T-helper 9 cell (primary cell): ENCODE measurements at places on chromosomes 12 and 14.

- peak; percentile 18 for DNase-seq
Measured at GRCh38 chr12:22333713-22334409, 646 bp downstream of the ST8SIA1 start.

DNA sequence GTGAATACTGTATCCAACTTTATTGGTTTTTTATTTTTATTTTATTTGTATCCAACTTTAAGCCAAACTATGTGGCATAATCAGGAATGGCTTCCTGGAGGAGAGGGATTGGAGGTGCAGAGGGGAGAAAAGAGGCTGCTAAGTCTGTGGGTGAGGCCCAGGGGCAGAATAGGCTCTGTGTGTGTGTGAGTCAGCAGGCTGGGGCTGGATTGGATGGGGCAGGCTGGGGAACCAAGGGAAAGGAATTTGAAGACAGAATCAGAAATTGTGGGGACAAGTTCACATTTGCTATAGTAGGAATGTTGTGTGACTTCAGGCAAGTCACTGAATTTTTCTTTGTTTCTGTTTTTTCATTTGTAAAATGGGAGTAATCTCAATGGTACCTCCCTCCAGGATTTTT, 12.8 kb upstream of the RILPL1 start:
- no peak for DNase-seq

GRCh38 chr12:47032644-47033043, 46.8 kb upstream of the PCED1B start:
- DNase-seq: no peak

DNA sequence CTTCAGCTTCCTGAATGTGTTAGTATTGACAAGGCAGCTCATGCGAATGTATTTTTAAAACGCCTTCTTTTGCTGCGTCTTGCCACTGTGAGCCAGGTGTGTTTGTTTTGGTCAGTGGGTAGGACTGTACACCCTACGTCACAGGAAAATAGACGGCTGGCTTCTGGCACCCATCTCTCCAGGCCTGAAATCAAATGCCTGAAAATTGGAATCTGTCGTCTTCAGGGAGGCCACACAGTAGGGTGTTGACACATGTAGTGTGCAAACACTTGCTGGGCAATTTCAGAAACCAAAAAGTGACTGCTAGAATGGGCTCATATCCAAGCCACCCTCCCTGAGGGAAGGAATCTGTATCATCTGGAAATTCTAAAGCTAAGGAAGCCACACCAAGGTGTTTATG, 209.3 kb downstream of the TTC8 start:
- no peak for DNase-seq

GRCh38 chr12:685388-685787, 22.1 kb upstream of the NINJ2 start:
- peak; percentile 72 for DNase-seq

DNA sequence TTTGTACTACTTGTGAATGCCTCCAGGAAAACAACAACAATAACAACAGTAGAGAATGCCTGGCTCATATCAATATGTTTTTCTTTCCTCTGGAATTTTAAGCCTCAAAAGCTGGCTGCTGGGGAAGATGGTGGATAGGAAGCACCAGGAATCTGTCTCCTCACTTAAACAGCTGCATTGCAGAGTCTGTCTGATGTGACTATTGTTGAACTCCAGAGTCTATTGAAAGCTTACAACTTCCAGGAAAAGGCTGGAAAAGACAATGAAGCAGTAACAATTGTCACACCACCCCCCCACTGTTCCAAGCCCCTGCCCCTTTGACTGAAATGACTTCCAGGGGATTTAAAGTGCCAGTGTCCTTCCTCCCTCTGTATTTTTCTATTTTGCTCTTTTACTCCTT, 309.7 kb downstream of the BMP4 start:
- DNase-seq: no peak

GRCh38 chr12:47321436-47321835, 241.7 kb upstream of the AMIGO2 start:
- no peak for DNase-seq

GRCh38 chr12:80257920-80258319, 158.6 kb downstream of the OTOGL start:
- DNase-seq: no peak

- no peak for DNase-seq
Measured at GRCh38 chr12:71654200-71654599, 9.4 kb downstream of the ZFC3H1 start.

DNA sequence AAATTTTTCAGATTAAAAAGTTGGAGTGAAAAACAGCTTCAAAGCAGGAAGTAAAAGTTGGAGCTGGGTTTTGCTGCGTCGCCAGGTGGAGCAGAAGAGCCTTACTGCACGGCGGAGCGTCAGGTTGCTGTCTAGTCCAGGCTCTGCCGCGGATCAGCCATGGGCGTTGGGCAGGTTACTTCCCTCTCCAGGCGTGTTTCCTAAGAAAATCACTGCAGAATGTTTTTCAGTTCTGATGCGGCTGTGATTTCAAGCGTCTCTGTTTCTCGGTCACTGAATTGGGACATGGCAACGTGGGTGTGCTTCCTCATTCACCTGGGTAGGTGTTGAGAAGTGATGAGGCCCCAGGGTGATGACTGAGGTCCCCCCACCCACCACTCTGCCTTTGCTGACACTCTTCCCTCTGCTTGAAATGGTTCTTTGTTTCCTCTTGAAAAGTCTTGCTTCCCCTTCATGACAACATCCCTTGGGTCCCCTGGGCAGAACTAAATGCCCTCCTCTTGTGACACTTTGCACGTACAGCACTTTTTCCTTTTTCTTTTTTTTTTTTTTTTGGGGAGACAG, 7.6 kb downstream of the EVL start:
- peak; percentile 56 for DNase-seq

DNA sequence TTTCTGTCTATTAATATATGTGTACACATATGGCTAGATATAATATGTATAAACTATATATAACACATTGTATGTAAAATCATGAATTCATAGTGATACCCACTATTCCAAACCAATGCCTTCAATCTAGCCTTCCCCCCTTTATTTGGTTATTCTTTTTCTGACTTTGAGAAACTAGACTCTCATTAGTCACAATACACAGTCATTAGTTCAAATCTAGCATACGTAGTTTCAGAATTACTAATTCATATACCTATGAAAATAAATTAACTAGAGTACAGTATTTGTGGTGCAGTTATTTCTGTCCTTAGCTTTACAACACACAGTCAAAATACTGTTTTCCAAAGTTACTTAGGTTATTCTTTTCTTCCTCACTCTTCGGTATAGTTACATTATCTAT, 268.2 kb downstream of the DPF3 start:
- DNase-seq: no peak

- no peak for DNase-seq
Measured at GRCh38 chr14:34425095-34425851, 36.8 kb downstream of the SPTSSA start.

GRCh38 chr14:96085369-96085768, 46.2 kb downstream of the C14orf132 start:
- DNase-seq: no peak

DNA sequence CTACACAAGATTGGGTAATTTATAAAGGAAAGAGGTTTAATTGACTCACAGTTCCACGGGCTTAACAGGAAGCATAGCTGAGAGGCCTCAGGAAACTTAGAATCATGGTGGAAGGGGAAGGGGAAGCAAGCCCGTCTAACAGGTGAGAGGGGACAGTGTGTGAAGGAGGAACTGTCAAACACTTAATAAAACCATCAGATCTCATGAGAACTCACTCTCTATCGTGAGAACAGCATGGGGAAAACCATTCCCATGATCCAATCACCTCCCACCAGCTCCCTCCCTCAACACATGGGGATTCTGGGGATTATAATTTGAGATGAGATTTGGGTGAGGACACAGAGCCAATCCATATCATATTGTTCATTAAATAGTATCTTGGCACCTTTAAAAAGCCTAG, 56.1 kb downstream of the EPS8 start:
- DNase-seq: no peak

- DNase-seq: no peak
Measured at GRCh38 chr14:96038920-96039632, at the start of gene C14orf132. C14orf132 (plus strand) TSS chr14:96039362; CDS start chr14:96039501, 139 bp downstream.

GRCh38 chr12:130673036-130673705, 42.9 kb downstream of the RIMBP2 start:
- DNase-seq: no peak

DNA sequence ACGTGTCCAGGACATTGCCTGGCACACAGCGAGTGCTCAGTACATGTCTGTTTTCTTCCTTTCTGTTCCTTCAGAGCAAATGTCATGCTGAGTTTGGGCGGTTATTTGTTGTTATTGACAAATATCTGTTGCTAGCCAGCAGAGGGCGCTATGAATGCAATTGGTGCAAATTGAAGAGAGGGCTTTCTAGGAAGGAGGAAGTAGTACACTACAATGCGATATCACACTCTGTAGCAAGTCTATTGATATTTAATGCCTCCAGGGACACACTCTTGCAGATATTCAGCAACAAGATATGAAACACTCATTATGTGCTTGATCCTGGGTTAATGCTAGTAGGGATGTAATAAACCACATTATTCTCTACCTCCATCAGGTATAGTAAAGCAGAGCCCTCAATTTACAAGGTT, 267.3 kb upstream of the SRRM4 start:
- no peak for DNase-seq

- DNase-seq: no peak
Measured at GRCh38 chr12:108302403-108303311, 36.5 kb downstream of the CMKLR1 start.

- DNase-seq: no peak
Measured at GRCh38 chr14:55084401-55085059, 33.1 kb downstream of the MAPK1IP1L start.

GRCh38 chr14:82811246-82811645, 1277.6 kb upstream of the SEL1L start:
- no peak for DNase-seq

DNA sequence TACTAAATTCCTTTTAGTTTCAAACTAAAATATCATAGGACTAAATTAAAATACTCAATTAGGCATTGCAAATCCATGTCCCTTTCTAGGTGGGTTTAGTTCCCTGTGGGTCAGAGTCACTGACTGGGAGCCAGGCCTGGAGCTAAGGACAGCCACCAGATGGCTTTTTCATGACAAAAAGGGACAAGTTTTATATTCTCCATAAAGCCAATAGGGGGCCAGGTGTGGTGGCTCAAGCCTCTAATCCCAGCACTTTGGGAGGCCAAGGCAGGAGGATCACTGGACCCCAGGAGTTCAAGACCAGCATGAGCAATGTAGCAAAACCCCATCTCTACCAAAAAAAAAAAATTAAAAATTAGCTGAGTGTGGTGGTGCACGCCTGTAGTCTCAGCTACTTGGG, 35.4 kb upstream of the EIF5 start:
- DNase-seq: no peak

DNA sequence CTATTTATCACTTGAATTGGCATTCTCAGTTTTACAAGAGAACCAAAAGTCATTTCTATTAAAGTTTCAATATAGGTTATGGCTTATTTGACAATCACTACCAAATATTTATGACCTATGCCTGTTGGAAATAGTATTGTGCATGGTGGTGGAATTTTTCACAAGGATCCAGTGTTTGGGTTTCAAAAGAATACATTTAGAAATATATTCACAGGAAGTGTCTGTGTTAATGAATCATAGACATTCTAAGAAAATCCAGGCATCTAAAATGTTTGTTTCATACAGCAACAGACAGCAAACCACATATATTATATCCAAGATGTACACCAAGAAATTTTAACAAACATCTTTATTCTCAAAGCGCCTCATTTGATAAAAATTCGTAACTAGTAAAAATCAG, 92.7 kb downstream of the MED13L start:
- DNase-seq: no peak

DNA sequence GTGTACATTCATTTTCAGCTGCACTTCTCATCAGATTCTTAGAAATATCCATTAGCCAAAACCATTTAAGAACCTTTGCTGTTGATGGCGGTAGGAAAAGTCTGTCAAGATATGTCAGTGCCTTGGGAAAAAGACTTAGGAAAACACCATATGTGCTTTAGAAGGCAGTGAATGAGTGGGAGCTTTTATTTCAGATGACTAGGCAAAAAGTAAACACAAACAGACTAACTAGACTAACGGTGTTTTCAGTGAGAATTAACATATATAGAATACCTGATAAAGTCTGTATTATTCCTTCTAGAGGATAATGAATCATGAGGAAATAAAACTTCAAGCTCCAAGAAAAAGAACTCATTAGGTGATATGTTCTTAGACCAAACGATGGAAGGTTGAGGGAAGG, 418.9 kb downstream of the NAV3 start:
- DNase-seq: no peak

DNA sequence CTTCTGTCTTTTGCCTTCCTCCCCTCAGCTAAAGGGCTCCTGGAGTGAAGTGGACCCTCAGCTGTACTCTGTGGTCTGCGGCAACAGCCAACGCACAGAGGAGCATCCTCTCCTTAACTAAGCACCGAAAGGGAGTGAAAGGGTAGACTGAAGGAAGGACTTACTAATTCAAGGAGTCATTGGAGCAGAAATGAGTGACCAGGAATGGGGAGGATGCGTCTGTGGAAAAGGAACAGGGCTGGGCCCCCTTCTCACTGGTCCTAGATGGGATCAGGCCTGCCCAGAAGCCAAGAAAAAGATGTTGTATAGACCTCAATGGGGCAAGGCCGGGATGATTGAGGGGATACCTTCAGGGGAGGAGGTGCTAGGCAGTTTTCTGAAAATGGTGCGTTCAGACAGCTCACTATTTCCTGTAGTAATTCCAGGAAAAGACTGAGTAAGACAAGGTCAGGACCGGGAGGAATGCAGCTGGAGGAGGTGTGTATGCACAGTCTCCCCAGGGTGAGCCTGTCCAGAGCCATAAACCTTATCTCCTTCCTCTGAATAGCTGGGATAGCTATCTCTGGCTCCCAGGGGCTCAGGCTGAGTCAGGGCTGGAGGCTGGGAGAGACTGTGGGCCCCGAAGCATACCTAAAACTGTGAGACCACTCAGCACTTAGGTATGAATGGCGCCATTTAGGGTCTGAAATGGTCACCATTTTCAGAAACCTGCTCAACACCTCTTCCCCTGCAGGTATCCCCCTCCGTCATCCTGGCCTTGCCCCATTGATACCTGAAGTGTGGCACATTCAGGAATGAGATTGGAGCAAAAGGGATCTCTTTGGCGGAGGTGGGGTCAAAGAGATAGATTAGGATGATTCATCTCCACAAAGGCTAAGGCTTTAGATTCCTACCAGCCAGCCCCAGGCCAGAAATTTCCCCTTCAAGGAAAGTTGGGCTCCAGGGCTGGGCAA, 20.2 kb upstream of the KRT8 start:
- no peak for DNase-seq

DNA sequence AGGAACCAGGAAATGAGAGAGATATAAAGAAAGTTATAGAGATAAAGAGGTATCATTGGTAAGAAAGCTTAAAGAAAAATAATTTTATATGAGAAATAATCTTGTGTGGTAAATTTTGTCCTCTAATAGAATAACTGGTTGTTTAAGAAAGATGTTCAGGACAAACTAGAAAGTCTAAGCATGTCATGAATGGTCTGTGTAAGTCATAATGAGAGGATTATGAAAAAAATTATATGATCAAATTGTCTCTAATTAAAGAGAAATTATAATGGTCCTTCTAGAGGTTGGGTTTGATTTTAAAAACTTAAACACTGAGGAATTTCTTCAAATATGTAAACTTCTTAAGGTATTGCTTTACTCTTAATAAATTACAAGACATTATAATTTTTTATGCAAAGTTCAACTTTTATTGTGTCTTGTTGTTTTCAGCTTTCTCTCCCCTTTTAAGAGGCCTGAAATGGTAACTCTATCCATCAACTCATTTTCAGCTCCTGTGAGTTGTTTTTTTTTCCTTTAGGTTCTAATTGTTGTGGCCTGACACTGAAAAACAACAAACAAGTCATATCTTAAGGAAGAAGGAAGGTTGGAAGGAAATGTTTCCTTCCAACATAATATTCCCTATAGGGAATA, 88.2 kb upstream of the CNOT2 start:
- DNase-seq: no peak

- no peak for DNase-seq
Measured at GRCh38 chr12:26918321-26919215, 19.2 kb downstream of the INTS13 start.

- no peak for DNase-seq
Measured at GRCh38 chr14:53517270-53517960, 364.3 kb upstream of the DDHD1 start.
